ENCODE measurements at places on chromosomes 11 and 22.

DNA sequence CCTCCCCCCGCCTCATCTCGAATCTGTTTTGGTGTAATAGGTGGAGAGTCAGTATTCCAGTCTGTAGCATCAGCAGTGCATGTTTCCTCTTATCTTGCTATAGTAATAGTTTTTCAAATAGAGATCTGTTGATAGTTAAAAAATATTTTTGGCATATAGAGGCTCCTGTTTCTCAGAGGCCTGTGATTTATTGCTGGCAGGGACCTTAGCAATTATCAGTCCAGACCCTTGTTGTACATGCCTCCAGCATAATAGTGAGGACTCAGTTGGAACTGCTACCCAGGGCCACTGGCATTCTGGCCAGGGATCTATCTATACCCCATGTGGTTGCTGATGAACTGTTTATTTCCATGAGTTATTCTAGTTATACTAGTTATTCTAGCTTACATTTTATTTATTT is 52.6 kb downstream of the SPECC1L start:
- DNase-seq: no peak

DNA sequence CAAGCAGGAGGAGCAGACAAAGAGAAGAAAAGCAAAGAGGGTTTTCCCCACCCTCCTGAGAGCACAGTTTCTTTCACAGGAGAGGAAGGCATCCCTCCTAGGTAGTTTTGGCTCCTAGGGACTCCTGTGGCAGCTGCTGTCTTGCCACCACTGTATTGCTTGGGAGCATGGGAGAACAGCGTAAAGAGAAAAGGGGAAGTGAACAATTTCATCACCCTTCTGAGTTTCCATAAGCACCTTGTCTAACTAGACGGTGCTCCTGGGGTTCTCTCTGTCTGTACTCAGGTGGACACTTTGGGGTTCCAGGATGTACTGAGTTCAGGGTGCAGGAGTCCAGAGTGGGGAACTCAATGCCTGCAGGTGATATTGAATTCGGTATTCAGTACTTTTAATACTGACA is 1430.5 kb downstream of the TBC1D22A start:
- DNase-seq: no peak

- DNase-seq: no peak
These were observed 94.1 kb upstream of the AMOTL1 start for GRCh38 chr11:94673951-94674491.

DNA sequence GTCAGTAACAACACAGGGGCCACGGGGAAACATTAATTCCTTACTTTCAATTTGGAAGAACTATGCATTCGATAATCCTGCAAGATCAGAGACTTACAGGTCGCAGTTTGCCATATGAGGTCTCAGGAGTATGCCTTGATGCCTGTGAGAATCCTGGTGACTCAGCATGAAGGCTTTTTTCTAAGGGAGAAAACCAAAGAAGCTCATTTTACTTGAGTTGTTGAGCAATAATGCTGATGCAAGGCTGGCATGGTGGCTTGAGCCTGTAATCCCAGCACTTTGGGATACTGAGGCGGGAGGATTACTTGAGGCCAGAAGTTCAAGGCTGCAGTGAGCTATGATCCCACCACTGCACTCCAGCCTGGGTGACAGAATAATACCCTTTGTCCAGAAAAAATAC is 26.6 kb downstream of the ATG16L2 start:
- DNase-seq: no peak

DNA sequence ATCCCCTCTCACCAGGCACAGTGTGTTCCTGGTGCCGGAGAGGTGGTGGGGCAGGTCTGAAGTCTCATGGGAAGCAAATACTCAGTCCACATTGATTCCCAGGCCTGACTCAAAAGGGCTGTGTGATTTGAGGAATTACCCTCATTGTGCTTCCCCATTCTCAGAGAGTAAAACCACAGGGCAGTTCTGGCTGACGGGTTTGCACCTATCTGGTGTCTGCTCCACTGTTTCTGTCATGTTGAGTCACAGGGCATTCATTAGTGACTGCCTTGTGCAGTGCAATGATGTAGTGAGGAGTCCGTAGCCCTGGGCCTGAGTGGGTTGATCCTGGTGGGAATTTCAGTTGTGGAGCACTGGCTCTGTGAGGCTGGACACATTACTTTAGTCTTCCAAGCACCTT is 85.2 kb upstream of the ARHGAP20 start:
- DNase-seq: no peak

DNA sequence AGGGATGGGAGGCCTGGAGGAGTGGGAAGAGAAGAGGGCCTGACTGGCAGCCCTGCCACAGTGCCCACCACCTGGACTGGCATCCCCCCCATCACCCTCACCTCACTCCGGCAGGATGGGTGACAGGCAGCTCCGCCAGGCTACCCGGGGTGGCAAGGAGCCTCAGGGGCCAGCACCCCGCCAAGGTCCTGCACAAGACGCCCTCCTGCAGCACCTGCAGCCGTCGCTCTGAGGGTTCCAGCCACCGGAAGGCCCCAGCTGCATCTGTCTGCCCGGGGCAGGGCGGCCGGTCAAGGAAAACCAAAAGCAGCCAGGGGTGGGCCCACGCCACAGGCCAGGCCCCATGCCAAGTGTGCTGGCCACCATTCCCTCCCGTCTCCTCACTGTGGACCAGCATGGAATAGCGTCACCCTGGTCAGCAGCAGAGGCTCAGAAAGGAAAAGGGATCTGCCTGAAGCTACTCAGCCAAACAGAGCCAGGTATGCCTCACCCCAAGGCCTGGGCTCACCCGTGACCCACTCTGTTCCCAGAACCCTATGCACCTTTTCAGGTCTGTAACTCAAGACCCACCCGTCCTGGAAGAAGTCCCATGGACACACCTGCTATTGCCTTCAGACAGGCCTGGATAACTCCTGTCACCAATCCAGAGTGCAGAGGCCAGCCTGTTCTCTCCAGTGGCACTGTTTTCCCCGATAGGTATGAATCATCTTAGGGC is 7.0 kb downstream of the RHBDD3 start:
- DNase-seq: no peak

All from lung microvascular endothelial cell (primary cell).